Mononuclear cell (primary cell): ENCODE measurements at places on chromosomes 4 and X. TPM values are rescaled to one million over a fixed set of nuclear protein-coding genes. Genes with fewer than 3 reads are reported as not detected.

MAGEA9B gene
- total RNA-seq: not detected

FAM9B gene
- total RNA-seq: 0.10 TPM

SPCS3 gene
- total RNA-seq: 145 TPM

BBS12 gene
- 1.3 TPM for total RNA-seq

VEGFC gene
- total RNA-seq: 0.42 TPM

CCDC120 gene
- 2.9 TPM for total RNA-seq

PCSK1N gene
- total RNA-seq: 3.3 TPM

RTL5 gene
- 0.73 TPM for total RNA-seq

TRIM75 gene
- total RNA-seq: not detected

BANK1 gene
- 31.7 TPM for total RNA-seq

SORBS2 gene
- 2.1 TPM for total RNA-seq

FAM47E gene
- 0.21 TPM for total RNA-seq

DBET gene
- total RNA-seq: not detected

MAGEA2B gene
- total RNA-seq: 0.10 TPM

PYURF gene
- 57.1 TPM for total RNA-seq

FGG gene
- not detected for total RNA-seq

P2RY4 gene
- not detected for total RNA-seq

OPN1LW gene
- total RNA-seq: not detected

SNX25 gene
- 30.1 TPM for total RNA-seq

MTMR8 gene
- total RNA-seq: 4.7 TPM

BEX2 gene
- total RNA-seq: 32.5 TPM

RASSF6 gene
- total RNA-seq: 0.10 TPM

IQCM gene
- not detected for total RNA-seq

SAGE1 gene
- not detected for total RNA-seq

XAGE2 gene
- not detected for total RNA-seq

EVC2 gene
- 0.73 TPM for total RNA-seq

CNKSR2 gene
- total RNA-seq: 15.8 TPM

SLC6A8 gene
- 0.94 TPM for total RNA-seq

BEX5 gene
- 6.8 TPM for total RNA-seq

ATOH1 gene
- not detected for total RNA-seq

SHROOM4 gene
- 0.31 TPM for total RNA-seq

ZIC3 gene
- not detected for total RNA-seq

ELMOD2 gene
- 11.2 TPM for total RNA-seq

S100P gene
- total RNA-seq: 0.31 TPM

SLC4A4 gene
- 1.3 TPM for total RNA-seq

SLC26A1 gene
- 0.10 TPM for total RNA-seq

AMTN gene
- not detected for total RNA-seq

NAP1L2 gene
- total RNA-seq: 3.7 TPM

TMPRSS11E gene
- total RNA-seq: 0.42 TPM

REELD1 gene
- total RNA-seq: 0.31 TPM
